ENCODE measurements at places on chromosomes 3 and 15.

GRCh38 chr3:192883512-192883911, 34.1 kb downstream of the MB21D2 start:
- DNase-seq = no peak

GRCh38 chr3:192340031-192340430, 387.3 kb downstream of the FGF12 start:
- DNase-seq = no peak

- no peak for DNase-seq
These were observed 12.8 kb downstream of the UBXN7 start for GRCh38 chr3:196419386-196419785.

- no peak for DNase-seq
These were observed 102.9 kb downstream of the LRRC49 start for GRCh38 chr15:70995383-70995970.

GRCh38 chr15:36594556-36595090, 15.2 kb downstream of the CDIN1 start:
- no peak for DNase-seq

DNA sequence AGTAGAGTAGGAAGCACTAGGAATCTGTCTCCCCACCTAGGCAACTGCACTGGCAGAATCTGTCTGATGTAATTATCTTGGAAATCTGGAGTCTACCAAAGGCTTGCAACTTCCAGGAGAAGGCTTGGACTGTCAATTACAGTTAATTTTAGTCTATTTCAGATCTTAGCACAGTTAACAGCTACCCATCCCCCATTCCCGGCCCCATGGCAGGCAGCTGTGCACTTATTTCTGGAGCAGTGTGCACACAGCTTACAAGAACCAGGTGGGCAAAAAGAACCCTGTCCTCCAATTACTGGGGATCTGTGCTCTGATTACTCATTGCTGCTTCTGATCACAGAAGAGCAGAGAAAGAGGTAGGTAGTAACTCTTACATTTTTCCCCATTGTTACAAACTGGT, 12.3 kb upstream of the CDAN1 start:
- no peak for DNase-seq

DNA sequence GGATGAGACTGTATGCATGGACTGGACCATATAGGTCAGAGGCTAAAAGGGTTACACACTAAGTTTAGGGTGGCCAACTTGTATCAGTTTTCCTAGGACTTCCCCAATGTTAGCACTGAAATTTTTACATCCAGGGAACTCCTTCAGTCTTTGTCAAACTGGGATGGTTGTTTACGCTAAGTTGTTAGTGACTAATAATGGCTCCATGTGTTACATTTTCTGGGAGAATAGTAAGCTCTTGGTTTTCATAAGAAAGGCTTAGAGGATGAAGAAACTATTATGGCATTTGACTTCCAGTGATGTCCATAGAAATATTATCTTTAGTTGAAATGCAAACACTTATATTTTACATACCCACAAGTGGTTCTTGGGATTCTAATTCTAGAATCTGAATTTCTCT, 57.9 kb upstream of the ST3GAL6 start:
- DNase-seq = no peak

- DNase-seq = no peak
These were observed 17.3 kb downstream of the CHST14 start for GRCh38 chr15:40487816-40488682.
